ENCODE measurements at places on chromosomes 3 and 15.

DNA sequence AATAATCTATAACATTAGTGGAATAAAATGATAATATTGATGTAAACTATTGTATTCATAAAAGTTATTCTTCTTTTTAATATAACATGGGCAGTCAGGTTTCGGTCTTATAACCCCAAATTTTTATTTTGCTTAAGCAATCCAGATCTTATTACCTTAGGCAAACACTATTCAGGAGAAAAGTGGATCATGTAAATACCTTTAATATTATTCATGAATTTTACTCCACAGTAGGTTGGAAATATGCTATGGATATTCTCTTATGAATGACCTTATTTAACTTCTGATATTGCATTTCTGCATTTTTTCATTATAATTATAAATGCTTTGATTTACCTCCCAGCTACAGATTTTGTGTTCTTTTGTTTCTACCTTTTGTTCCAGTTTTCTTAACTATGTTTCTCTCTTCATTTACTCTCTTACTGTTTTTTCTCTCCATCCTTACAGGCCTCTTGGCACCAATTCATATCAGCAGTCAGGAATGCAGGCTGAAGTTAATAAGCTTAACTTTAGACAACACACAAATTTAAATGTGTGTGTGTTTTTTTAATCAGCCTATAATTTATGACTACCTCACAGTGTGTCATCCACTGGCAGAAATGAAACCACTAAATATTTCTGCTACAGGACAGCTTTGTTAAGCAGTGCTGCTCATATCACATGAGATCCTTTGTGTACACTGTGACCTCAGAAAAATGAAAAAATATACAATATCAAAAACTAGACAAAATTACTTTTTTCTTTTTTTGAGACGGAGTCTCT lies 111.0 kb downstream of the NSUN3 start:
- no peak for DNase-seq

DNA sequence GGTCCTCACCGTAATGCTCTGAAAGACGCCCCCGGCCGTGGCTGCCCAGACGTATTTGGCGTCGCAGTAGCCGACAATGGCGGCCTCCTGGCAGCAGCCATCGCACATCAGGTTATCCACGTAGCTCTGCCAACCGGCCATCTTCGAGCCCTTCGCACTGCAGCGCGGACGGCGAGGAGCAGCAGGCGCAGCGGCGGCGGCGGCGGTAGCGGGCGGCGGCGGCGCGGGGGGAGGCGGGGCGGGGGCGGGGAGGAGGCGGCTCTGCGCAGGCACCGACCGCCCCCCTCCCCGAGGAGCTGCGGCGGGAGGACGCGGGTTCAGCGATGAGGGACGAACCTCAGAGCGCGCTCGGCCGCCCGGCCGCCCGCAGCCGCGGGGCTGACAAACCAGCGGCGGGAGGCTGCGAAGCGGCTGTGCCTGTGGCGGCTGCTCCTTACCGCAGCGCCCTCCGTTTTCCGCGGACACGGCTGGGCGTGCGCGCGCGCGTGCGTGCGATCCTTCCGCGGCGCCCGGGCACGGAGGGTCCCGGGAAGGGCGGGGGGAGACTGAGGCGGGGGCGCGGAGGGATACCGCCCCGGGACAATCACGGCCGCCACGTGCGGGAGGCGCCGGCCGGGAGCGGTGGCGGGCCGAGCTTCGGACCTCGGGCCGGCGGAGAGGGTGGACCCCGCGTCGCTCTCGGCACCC lies at the start of gene PFN2:
TSS of gene PFN2 (minus strand) at position 180 of the 687 bp plus-strand sequence. CDS start at position 141, 39 bp downstream.
- DNase-seq: peak; percentile 97

GRCh38 chr3:119349354-119350041 lies 55.3 kb downstream of the ARHGAP31 start:
- DNase-seq: peak; percentile 51

DNA sequence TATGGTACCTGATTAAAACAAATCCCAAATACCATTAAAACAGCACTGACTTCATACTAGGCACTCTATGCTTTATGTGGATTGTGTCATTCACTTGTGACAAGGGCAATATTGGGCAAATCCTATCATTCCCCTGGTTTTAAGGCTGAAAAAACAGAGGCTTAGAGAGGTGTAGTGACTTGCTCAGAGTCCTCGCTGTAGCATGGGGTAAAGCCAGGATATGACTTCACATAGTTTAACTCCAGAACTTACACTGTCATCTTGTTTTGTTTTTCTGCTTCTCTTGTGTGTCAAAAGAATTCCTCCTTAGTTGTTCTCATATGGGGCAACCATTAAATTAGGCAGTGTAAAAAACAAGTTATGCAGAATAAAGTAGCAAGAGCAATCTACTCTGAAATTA lies 40.3 kb upstream of the ICE2 start:
- no peak for DNase-seq

- DNase-seq: no peak
These were observed 26.7 kb upstream of the CCDC80 start for GRCh38 chr3:112667599-112667998.

DNA sequence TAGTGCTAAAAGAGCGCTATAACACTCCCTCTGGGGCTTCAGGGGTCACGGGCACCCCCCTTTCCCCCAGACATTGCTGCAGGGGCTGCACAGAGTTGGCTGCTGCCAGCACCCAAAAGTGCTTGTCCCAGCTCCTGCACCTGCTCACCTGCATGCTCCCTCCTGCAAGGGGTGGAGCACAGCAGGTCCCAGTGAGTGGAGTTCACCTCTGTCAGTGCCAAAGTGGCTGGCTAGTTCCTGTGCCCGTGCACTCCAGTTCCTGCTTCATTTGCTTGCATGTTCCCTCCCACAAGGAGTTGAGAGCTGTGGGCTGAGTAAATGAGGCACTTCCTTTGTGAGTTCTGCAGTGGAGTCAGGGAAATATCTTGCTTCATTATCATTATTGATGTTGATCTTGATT lies 476.9 kb downstream of the SQOR start:
- DNase-seq: no peak

GRCh38 chr3:121165397-121165837 lies 257.4 kb downstream of the STXBP5L start:
- no peak for DNase-seq

DNA sequence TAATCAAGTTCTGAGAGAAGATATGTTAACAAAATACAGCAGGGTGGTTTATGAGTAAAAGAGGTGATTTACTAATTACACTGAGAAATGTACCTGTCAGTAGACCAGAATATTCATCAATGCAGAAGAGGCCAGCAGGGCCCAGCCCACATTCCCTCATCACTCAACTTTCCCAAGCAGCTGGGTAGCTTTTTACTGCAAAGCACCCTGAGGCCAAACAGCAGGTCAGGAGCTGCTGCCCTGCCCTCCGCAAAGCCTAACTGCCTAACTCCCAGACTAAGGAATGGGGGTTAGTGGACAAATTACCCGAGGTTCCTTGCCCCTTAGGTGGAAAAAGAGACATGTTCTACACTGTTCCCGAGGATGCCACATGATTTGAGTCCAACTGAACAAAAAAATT lies 108.2 kb downstream of the TBL1XR1 start:
- DNase-seq: no peak

DNA sequence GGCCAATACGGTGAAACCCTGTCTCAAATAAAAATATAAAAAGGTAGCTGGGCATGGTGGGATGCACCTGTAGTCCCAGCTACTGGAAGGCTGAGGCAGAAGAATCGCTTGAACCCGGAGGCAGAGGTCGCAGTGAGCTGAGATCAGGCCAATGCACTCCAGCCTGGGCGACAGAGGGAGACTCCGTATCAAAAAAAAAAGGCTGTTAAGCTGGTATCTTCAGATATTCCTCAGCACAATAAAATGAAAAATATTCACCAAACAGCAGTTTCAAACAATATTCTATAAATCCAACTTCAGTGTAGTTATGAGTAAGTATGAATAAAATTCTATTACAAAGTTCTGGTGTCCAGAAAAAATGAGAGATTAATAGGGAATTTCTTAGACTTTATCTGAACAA lies 14.2 kb downstream of the DENND4A start:
- no peak for DNase-seq

DNA sequence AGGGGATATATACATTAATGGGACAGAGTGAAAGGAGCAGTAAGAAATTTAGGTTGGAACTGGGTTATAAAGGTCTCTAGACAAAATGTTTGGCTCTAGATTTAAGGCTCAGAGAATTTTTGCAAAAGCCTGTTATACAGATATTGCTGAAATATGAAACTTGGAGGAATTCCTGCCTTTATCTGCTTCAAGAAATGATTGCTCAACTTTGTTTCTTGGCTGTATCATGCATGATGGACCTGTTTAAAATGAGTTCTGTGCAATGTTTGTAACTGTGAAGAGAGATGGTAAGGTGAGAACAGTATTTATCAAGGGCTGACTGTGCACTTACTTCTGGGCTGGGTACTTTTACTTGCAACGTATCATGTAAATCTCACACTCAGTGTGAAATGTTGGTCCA lies 3.3 kb downstream of the CRYBG3 start:
- DNase-seq: no peak

DNA sequence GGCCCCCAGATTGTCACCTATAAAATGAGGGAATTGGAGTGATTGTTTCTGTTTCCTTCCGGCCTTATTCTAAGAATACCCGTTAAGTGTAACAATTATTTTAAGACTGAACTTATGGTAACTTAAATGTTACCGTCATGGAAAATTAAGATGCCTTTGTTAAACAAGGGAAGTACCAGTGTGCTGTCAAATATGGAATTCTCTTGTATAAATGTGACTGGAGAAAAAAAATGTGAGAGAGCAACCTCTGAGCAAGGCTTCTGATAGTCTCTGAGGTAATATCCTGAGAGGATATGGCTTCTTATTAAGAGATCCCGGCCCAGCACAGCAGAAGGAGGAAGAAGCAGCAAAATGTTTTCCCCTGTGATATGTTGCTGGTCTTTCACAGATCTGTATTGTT lies 480.7 kb upstream of the ADAMTS9 start:
- no peak for DNase-seq

- peak; percentile 48 for DNase-seq
These were observed 207.0 kb upstream of the ATP10A start for GRCh38 chr15:26070095-26070532.

DNA sequence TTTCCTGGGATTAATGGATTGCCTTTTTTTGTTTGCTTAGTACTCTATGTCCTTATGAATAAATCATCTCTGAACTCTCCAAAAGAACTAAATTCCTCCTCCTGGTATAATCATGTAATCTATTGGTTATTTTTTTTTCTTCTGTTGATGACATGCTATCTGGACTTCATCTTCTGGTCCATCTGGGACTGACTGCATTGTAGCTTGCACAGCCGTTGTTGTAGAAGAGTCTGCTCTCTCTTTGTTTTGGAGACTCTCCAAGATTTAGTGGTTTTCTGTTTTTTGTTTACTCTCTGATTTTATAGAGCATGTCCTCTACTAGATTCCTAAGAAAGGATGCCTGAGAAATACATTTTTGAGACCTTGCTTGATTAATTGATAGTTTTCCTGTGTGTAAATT lies 19.1 kb downstream of the IREB2 start:
- DNase-seq: peak; percentile 24

DNA sequence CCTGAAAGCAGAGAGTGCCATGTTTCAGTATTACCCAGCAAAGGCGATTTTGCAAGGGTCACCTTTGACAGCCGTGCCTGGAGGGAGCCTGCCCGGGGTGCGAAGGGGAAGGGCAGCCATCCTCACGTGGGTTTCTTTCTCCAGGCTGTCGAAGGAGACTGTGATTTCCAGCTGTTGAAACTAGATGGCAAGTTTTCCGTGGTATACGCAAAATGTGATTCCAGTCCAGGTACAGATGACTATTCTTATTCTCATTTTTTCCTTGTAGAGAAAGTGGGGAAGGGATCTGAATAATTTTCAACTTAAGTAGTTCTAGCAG lies 3.4 kb downstream of the AHSG start:
- no peak for DNase-seq

- no peak for DNase-seq
These were observed 84.7 kb downstream of the NCEH1 start for GRCh38 chr3:172626021-172626640.

DNA sequence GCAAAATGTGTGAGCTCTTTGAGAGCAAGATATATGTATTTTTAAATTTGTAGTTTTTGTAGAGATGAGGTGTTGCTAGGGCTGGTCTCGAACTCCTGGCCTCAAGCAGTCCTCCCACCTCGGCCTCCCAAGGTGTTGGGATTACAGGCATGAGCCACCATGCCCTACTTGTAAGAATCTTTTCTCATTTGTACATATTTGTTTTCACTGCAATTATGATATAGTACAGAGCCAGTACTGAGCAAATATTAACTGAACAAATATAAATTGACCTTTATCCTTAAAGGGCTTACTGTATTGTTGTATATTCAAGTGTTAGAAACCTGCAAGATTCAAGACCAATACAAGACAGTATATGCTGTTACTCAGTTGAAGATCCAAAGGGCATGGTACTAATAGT lies 53.4 kb downstream of the GTF2E1 start:
- no peak for DNase-seq

GRCh38 chr3:119098619-119099222 lies 47.2 kb upstream of the TEX55 start:
- DNase-seq: peak; percentile 83

- DNase-seq: no peak
These were observed 799 bp downstream of the SERF2 start for GRCh38 chr15:43792761-43793476.

DNA sequence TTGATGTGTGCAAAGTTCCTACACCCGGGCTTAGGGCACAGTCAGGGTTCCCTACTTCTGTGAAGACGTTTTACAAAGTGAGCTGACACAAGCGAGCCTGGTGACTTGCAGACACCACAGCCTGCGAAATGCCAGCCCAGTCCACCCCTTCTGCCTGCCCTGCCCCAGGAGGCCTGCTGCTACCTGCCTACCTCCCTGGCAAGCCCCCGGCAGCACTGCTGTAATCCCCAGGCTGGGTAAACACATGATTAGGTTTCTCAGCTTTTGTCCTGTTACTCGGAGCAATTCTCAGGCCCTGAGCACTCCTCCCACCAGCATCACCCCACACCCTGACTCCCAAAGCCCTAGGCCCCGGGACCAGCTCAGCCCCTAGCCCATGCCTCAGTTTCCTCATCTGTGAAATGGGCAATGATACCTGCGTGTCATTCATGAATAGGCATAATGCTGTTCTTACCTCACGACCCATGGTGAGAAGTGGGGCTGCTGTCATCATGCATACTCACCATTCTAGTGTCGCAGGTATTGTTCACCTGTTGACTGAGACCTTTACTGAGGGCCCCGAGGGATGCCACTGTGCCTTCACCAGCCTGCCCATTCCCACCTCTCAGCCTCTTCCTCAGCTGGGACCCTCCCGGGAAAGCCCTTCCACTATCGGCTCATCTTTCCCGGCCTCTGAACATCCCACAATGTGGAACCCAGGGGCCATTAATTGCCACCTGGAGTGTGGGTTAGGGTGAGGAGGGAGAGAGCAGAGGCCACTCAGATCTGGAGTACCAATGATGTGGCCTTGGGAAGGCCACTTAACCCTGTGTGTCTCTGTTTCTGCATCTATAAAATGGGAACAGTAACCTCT lies 31.5 kb upstream of the SLC6A6 start:
- no peak for DNase-seq
